ENCODE measurements at places on chromosomes 1 and 21. TPM values are rescaled to one million over a fixed set of nuclear protein-coding genes. Genes with fewer than 3 reads are reported as not detected.

GRCh38 chr1:202283991-202284390 lies 57.7 kb downstream of the UBE2T start:
- H3K27me3 ChIP-seq, result no peaks in the 10 kb centered on the region
- H3K36me3 ChIP-seq, result no peaks in the 10 kb centered on the region
- H3K4me3 ChIP-seq, result no peak overlapping the region
- DNase-seq, result peak; percentile 59

DNA sequence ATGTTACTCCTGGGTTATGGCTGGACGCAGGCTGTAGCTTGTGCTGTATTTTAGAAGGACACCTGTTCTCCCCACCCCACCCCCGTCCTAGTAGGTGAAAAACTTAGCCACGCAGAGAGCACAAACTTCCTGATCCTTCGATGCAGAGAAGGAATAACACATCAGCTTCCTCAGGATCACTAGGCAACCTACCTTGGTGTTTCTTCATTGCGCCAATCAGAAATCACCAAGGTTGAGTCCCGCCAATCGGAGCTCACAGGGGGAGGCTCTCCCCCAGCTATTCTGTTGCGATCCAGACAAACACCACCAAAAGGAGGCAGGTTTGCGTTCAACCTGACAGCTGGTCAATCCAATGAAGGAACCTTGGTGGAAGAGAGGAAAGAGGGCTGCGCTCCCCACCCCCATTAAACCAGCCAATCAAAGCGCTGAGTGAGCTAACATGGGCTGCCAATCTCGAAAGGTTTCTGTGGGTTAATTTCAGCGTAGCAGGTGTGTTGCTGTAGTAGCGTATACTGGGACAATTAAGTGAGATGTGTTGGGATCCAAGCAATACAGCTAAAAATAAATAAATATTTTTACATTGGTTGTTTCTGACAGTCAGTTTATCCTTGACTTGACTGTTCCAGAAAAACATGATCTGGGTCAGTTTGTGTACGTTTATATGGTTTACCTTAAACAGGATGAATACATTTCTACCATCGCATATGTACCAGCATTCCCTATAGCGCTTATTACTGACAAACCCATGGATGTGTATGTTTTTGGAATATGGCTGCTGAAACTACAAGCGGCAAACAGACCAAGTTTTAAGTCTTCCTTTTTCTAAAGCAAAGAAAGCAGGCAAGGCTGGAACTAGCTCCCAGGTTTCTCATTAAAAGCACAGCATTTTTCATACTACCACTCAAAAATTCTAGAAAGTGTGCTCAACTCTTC lies at the start of gene GOLPH3L:
Gene GOLPH3L, minus strand, starts transcription at position 160 of the 933 bp plus-strand sequence. CDS start 2,316 bp downstream, outside the sequence.
- no peak within 1 kb of the TSS for H3K27ac ChIP-seq
- no peaks in the 10 kb centered on the region for H3K4me1 ChIP-seq
- H3K36me3 ChIP-seq, result peaks cover 11% of the 10 kb centered on the region
- H3K4me3 ChIP-seq, result peak within 1 kb of the TSS; percentile 49

DNA sequence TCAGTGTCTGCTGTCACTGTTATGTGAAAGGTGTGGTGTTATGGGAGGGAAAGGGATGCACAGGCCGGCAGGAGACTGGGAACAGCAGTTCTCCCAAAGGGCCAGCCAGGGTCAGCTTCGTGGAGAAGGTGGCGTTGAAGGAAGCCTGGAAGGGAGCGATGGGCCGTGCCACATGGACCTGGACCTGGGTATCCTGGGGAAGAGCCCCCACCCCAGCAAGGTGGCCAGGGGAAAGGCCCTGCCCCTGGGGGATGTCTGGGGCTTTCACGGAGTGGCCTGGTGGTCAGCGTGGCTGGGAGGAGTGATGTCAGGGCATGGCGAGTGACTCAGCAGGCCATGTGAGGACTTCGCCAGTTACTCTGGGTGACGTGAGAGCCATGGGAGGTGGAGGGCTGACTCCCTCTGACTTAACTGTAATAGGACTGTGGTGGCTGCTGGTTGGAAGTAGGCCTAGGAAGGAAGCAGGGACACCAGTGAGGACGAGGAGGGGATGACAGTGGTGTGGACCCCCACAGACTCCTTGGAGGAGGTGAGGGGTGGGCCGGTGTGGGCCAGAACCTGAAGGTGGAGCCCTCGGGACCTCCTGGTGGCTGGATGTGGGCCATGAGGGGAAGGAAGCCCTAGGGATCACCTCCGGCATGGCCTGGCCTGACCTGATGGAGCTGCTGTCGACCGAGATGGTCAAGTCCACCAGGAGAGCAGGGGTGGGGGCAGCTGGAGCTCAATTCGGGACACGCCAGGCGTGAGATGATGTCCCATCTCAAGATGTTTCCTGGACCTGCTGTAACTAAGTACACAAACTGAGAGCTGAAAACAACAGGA lies 54.5 kb downstream of the BACE2 start:
- no peaks in the 10 kb centered on the region for H3K4me1 ChIP-seq
- no peak overlapping the region for H3K27ac ChIP-seq
- no peak for DNase-seq
- no peak overlapping the region for H3K4me3 ChIP-seq
- no peaks in the 10 kb centered on the region for H3K36me3 ChIP-seq
- no peaks in the 10 kb centered on the region for H3K27me3 ChIP-seq

- no peaks in the 10 kb centered on the region for H3K27me3 ChIP-seq
- H3K4me1 ChIP-seq, result peaks cover 51% of the 10 kb centered on the region
- no peak overlapping the region for H3K4me3 ChIP-seq
Observed at GRCh38 chr1:145785547-145785946, 38.3 kb downstream of the RNF115 start.

- H3K36me3 ChIP-seq, result peaks cover 22% of the 10 kb centered on the region
- peaks cover 8% of the 10 kb centered on the region for H3K4me1 ChIP-seq
- no peak overlapping the region for H3K4me3 ChIP-seq
- peak overlapping the region; percentile 30 for H3K27ac ChIP-seq
Observed at GRCh38 chr1:229318056-229318455, 24.8 kb downstream of the CCSAP start.

DNA sequence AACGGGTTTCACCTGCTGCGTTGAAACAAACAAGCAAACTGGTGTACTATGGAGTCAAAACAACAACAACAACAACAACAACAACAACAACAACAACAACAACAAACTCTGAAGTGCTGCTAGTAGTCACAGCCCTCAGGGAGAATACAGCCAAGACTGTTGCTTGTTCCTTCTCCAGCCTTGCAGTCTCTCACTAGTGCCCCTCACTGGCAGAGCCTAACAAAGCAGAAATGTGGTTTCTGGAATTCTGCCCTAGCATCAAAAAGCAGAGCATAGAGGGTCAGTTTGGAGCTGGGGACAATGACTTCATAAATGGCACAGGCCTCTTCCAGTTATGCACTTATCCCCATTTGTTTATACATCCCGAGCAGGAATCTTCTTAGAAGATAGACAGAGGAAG lies 187.4 kb downstream of the KCNK2 start:
- no peaks in the 10 kb centered on the region for H3K27me3 ChIP-seq
- peaks cover 9% of the 10 kb centered on the region for H3K4me1 ChIP-seq
- H3K27ac ChIP-seq, result no peak overlapping the region
- no peak for DNase-seq

SNRPE gene
- total RNA-seq, result 160 TPM

Data from SJSA1 (cell line).